Activated CD4-positive, alpha-beta memory T cell treated with anti-CD3 and anti-CD28 coated beads for 36 hours (primary cell): ENCODE measurements at places on chromosomes 12 and 14. TPM values are rescaled to one million over a fixed set of nuclear protein-coding genes. Genes with fewer than 3 reads are reported as not detected.

DNA sequence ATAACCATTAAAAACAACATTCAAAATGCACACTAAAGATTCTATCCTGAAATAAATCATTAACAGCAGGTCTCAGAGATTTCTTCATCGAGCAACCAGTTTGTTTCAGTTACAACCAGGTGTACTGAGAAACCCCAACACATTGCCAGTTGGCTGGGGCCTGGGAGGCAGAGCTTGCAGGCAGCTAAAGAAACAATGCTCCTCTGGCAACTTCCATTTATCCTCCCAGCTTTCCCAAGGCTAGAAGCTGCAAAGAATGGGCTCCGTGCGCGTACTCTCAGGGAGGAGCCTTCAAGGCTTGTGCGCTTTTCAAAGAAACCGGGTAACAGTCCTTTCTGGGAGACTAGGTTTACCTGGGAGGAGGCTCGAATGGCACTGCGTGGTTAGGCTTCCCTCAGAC is 181.6 kb downstream of the MSRB3 start:
- DNase-seq = no peak

- no peak for DNase-seq
Measured at GRCh38 chr12:117547209-117547608, 185.8 kb upstream of the NOS1 start.

GRCh38 chr12:9973949-9974348 is 2.7 kb downstream of the CLEC12A start:
- DNase-seq = no peak

GRCh38 chr14:104794099-104794498 is 1.4 kb downstream of the AKT1 start:
- peak; percentile 48 for DNase-seq

- no peak for DNase-seq
Measured at GRCh38 chr12:87141091-87141490, 884.9 kb upstream of the MGAT4C start.

DNA sequence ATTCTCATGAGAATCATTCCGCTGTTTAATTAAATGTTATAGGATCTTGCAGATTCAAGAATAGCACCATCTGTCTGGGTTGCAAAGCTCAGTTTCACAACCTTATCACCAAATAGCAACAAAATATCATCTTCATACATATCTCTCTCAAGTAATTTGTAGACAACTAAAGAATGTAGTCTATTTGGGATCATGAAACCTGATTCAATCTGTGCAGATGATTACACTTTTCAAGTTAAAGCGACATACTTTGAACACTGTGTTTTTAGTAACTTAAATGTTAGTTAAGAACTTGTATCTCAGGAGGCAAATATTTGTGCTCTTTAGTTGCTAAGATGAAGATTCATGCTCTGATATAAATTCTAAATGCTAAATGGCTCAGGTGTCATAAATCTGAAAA is 14.8 kb downstream of the MED13L start:
- no peak for DNase-seq

- DNase-seq = peak; percentile 61
Measured at GRCh38 chr14:81193924-81194633, 26.7 kb downstream of the GTF2A1 start.

GRCh38 chr14:49584058-49584457 is 2.1 kb downstream of the RPS29 start:
- no peak for DNase-seq

- no peak for DNase-seq
Measured at GRCh38 chr12:67320614-67321295, 51.6 kb downstream of the CAND1 start.

DNA sequence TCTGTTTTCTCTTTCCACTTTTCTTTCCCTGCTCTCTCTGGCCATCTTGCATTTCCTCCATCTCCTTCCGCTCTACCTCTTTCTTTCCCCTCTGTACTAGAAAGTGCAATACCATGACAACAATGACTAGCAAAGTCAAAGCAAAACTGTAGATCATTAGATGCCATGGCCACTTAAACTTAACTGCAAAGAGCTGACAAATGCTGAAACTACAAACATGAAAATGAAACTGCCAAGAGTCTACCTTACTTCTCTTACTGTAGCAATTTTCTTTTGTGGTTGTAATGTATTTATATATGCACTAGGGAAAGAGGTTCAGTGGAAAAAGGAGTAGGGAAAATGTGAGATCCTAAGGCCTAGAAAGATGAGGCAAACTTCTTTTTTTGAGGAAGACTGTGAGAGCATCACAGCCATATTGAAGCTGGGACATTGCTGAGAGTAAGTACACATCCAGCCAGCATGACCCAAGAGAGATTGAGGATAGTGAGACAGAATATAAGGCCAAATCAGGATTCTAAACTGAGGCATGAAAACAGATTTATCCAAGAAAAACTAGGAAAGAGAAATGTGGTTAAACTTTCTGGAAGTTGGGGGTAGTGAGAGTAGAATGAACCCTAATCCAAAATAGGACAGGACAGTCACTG is 276.6 kb upstream of the NAV3 start:
- no peak for DNase-seq

GRCh38 chr12:113149361-113150150 is at the start of gene CFAP73:
CFAP73 (plus strand) TSS chr12:113149724; CDS start chr12:113149858, 134 bp downstream.
- peak; percentile 31 for DNase-seq

DNA sequence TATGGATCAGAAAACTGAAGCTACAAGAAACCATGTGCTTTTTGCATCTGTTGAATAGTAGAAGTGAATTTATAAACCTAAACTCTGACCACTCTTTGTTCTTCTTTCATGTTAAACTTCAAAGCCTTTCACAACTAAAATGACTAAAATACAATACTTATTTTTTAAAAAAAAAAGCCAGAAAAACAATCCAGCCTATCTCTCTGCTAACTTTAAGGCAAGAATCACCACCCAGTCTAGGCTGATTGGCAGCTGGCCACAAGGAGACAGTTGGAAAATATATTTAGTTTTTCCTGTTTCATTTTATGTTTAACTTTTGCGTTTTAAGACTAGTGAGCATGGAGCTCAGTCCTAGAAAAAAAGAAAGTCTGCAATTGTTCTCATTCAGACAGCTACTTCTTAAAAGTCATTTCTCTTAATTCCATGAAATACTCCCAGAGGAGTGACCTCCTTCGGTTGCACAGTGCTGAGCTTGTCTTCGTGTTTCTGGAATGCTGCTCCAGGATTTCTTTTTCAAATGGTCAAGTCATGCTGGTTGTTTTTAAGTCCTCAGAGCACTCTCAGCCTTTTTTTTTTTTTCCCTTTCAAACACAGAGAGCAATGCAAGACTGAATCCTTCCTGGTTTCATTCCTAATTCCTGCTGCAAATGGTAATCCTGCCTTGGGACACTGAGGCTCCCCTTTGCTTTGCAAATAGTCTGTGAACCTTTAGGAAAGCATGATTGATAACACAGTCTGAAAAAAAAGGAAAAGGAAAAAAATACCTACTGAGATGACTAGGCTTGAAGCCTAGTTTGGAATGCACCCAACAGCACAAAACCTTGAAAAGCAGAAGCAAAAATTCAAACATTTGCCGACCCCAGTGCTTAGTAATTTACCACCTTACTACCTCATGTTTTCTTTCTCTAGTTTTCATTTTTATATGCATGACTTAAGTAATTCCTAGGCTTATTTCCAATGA is 233.3 kb upstream of the DAAM1 start:
- no peak for DNase-seq

Gene KIAA0586
- total RNA-seq = 34.9 TPM

Gene GRIP1
- 0.95 TPM for total RNA-seq

Gene KITLG
- 0.07 TPM for total RNA-seq
